Hepatocyte (in vitro differentiated cells): ENCODE measurements at places on chromosomes 1 and 21. TPM values are rescaled to one million over a fixed set of nuclear protein-coding genes. Genes with fewer than 3 reads are reported as not detected.

Gene KIF2C
- 6.7 and 8.8 TPM in 2 replicates for polyA plus RNA-seq

Gene DNM3
- polyA plus RNA-seq = 0.39 TPM in 1 of 2 replicates, not detected in the other

Gene CHRM3
- 2.5 and 5.7 TPM in 2 replicates for polyA plus RNA-seq

Gene CHODL
- polyA plus RNA-seq = 0.31 and 0.39 TPM in 2 replicates

Gene SLAMF7
- polyA plus RNA-seq = not detected in 2 replicates

GRCh38 chr21:21971384-21971783 is 973.2 kb downstream of the NCAM2 start:
- H3K36me3 ChIP-seq = no peaks in the 10 kb centered on the region
- DNase-seq = no peak
- no peak overlapping the region for H3K4me3 ChIP-seq

DNA sequence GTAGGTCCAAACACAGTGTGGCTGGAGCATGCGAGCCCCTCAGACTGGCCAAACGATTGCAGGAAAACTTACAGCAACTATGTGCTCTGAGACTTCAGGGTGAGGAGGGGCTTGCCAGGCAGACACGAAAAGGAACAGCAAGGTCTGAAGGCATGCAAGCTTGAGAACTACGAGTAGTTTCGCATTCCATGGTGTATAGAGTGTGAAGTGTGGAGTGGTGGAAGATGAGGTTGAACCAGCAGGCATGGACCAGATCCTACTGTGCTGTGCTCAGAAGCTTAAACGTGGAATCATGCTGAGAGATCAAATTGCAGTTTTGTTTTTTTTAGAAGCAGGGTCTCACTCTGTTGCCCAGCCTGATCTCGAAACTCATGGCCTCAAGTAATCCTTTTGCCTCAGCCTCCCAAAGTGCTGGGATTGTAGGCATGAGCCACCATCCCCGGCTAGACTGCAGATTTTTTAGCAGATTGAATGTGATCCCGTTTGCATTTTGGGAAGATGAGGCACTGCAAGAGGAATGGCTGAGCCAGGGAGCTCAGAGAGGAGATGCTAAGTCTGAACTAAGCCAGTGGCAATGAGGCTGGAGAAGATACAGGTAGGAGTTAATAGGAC is 5.1 kb upstream of the TFAP2E start:
- H3K36me3 ChIP-seq = no peaks in the 10 kb centered on the region
- peaks cover 27% of the 10 kb centered on the region for H3K27me3 ChIP-seq

- no peaks in the 10 kb centered on the region for H3K4me1 ChIP-seq
- H3K36me3 ChIP-seq = no peaks in the 10 kb centered on the region
- no peaks in the 10 kb centered on the region for H3K27me3 ChIP-seq
- no peak overlapping the region for H3K4me3 ChIP-seq
- no peak for DNase-seq
- no peak overlapping the region for H3K27ac ChIP-seq
Measured at GRCh38 chr1:160143695-160144094, 7.7 kb upstream of the ATP1A4 start.

GRCh38 chr1:148362216-148362611 is 120.9 kb downstream of the PPIAL4G start:
- no peaks in the 10 kb centered on the region for H3K36me3 ChIP-seq
- peaks cover 18% of the 10 kb centered on the region for H3K27me3 ChIP-seq
- no peaks in the 10 kb centered on the region for H3K4me1 ChIP-seq
- DNase-seq = peak; percentile 49
- peak overlapping the region; percentile 52 for H3K27ac ChIP-seq

- no peak for DNase-seq
- H3K27me3 ChIP-seq = no peaks in the 10 kb centered on the region
- H3K27ac ChIP-seq = no peak overlapping the region
- H3K4me1 ChIP-seq = no peaks in the 10 kb centered on the region
- H3K36me3 ChIP-seq = no peaks in the 10 kb centered on the region
Measured at GRCh38 chr1:218983433-218983832, 190.2 kb upstream of the LYPLAL1 start.

- no peaks in the 10 kb centered on the region for H3K36me3 ChIP-seq
- no peak overlapping the region for H3K4me3 ChIP-seq
- DNase-seq = no peak
- no peaks in the 10 kb centered on the region for H3K4me1 ChIP-seq
Measured at GRCh38 chr1:6140413-6140812, 39.7 kb downstream of the CHD5 start.

DNA sequence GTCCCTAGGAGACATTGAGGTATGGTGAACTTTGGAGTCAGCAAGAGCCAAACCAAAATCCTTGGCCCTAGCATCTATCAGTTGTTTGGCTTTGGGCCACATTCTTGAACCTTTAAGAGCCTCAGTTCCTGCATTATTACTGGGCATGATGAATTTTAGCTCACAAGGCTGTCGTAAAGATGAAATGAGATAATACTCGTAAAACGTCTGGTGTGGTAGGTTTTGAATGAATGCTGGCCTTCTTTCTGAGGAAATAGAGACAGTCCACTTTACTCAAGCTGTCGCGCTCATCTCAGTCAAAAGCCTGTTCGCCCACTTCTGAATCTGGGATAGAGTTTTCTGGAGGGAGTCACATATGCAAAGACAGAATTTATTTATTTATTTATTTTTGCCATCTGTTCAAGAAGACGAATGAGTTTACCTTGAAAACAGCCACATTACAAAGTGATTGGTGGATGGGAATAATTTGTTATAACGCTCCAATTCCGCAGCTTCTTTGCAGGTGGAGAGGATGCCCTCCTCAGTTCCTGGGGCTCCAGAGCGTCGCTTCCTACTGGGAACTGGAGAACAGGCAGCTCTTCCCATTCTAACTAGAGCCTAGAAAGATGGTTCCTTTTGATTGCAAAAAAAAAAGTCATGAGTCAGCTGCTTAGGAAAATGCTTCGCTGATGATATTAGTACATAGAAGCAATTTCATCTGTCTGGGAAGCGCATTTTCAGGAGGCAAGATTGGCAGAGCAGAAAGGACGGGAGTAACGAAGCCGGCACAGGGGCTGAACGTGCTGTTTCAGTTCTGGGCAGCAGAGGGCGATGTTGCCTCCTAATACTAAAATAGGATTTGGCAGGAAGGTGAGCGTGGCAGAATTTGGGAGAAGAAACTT is 49.9 kb upstream of the CYP2J2 start:
- H3K27me3 ChIP-seq = peaks cover 22% of the 10 kb centered on the region
- no peak overlapping the region for H3K27ac ChIP-seq
- DNase-seq = peak; percentile 78
- H3K36me3 ChIP-seq = no peaks in the 10 kb centered on the region
- no peak overlapping the region for H3K4me3 ChIP-seq
- no peaks in the 10 kb centered on the region for H3K4me1 ChIP-seq

- H3K36me3 ChIP-seq = no peaks in the 10 kb centered on the region
- DNase-seq = peak; percentile 91
- H3K27ac ChIP-seq = peak overlapping the region; percentile 94
Measured at GRCh38 chr1:203769505-203770343, 4.7 kb downstream of the LAX1 start.

DNA sequence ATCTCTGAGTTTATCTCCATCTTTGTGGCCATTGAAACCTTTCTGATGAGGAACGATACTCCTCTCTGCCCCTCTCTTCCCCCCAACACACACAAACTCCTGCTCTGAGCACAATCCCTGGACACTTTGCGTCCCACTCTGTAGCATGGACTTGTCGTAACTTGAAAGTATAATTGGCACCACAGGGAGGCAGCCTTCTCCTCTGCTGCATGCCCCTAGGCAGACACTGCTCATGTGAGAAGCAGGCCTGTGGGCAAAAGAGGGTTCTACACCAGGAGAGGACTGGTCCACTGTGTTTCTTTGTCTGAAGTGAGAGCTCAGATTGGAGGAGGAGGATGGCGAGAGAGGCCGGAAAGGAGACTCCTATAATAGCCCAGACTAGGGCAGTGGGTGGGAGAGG is 3.8 kb upstream of the PARS2 start:
- no peak for DNase-seq
- H3K27me3 ChIP-seq = no peaks in the 10 kb centered on the region
- no peak overlapping the region for H3K27ac ChIP-seq
- no peaks in the 10 kb centered on the region for H3K36me3 ChIP-seq

DNA sequence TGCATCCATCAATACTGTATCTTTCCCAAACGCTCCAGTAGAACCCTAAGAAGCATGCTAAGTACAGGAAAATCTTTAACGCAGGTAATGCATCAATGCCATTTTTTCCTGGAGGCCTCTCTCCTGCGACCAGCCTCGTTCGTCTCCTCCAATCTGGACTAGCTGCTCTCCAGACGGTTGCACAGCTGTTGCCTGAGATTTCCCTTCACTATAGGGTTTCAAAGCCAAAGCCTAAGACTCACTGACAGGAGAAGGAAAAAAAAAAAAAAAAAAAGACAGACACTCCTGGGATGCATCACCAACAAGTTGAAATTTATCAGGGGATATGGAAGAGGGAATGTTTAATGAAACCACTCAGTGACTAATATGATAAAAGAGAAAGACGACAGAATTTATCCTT is 93.0 kb downstream of the APP start:
- H3K27ac ChIP-seq = peak overlapping the region; percentile 28
- DNase-seq = peak; percentile 21
- H3K36me3 ChIP-seq = no peaks in the 10 kb centered on the region
- H3K4me3 ChIP-seq = no peak overlapping the region
- no peaks in the 10 kb centered on the region for H3K4me1 ChIP-seq

GRCh38 chr1:53530550-53530949 is 71.4 kb downstream of the DMRTB1 start:
- H3K4me1 ChIP-seq = peaks cover 18% of the 10 kb centered on the region
- DNase-seq = no peak
- H3K36me3 ChIP-seq = no peaks in the 10 kb centered on the region

- no peak for DNase-seq
- no peak overlapping the region for H3K4me3 ChIP-seq
- no peaks in the 10 kb centered on the region for H3K27me3 ChIP-seq
- H3K36me3 ChIP-seq = no peaks in the 10 kb centered on the region
- no peak overlapping the region for H3K27ac ChIP-seq
- H3K4me1 ChIP-seq = no peaks in the 10 kb centered on the region
Measured at GRCh38 chr1:193144361-193144938, 22.6 kb downstream of the CDC73 start.

DNA sequence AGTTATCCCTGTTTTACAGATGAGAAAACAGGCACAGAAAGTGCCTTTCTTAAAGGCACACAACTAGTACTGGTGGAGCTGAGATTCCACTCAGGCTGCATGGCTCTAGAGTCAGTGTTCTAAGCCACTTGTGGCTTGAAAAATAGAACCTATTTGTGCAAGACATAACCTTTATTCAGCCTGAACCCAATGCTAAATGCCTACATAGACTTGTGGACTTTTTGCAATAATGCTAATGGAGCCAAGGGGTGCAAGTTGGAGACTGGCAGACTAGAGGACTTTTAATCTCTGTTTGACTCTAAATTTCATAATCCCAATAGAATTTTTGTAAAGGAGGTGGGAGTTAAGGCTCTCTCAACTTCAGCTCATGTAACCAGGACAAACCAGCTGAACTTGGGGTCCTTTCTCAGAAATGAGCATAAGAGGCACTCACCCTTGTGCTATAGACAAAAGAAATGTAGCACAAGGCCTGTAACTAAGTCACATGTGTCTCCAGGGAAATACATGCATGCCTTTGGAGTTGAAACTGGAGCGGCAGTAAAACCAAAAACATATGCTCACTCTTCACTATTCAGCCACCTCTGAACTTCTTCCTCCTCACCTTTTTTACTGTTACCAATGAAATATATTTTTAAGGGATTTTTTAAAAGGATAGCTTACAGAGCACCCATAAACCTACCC is 43.0 kb upstream of the AK4 start:
- H3K4me3 ChIP-seq = no peak overlapping the region
- no peak overlapping the region for H3K27ac ChIP-seq
- H3K27me3 ChIP-seq = no peaks in the 10 kb centered on the region
- H3K4me1 ChIP-seq = no peaks in the 10 kb centered on the region
- no peak for DNase-seq
- no peaks in the 10 kb centered on the region for H3K36me3 ChIP-seq

DNA sequence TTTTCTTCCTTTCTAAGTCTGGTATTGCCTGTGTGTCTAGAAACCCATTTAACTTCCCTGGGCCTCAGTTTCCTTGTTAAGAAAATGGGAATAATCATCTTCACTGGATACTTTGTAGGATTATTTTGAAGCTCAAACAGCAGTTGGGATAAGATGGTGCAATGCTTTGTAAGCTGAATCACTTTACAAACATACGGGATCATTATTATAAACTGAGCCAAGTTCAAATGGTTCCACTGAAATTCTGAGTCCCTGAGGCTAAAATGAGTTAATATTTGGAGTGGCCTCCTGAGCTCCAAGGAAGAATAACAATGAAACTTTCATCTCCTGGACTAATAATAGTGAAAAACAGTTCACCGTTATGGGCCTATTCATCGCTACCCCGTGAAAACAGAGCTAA is 388.0 kb downstream of the PLPP3 start:
- DNase-seq = no peak
- peaks cover 3% of the 10 kb centered on the region for H3K4me1 ChIP-seq
- H3K36me3 ChIP-seq = no peaks in the 10 kb centered on the region
- H3K27ac ChIP-seq = no peak overlapping the region
- no peaks in the 10 kb centered on the region for H3K27me3 ChIP-seq

DNA sequence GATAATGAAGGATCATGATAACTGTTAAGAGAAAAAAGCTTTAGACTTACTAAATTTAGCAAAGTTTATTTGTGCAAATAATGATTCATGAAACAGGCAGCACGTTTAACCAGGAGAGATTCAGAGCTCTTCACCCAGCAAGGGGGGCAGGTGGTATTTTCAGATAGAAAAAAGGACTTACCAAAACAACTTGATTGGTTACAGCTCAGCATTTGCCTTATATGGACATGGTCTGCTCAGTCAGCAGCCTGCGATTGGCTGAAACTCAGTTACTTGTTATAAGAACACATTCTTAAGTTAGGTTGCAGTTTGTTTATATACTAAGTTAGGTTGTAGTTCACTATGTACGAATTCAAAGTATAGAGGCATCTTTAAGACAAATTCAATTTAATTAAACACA is 165.6 kb downstream of the DUSP10 start:
- H3K4me1 ChIP-seq = no peaks in the 10 kb centered on the region
- H3K4me3 ChIP-seq = no peak overlapping the region
- DNase-seq = no peak

DNA sequence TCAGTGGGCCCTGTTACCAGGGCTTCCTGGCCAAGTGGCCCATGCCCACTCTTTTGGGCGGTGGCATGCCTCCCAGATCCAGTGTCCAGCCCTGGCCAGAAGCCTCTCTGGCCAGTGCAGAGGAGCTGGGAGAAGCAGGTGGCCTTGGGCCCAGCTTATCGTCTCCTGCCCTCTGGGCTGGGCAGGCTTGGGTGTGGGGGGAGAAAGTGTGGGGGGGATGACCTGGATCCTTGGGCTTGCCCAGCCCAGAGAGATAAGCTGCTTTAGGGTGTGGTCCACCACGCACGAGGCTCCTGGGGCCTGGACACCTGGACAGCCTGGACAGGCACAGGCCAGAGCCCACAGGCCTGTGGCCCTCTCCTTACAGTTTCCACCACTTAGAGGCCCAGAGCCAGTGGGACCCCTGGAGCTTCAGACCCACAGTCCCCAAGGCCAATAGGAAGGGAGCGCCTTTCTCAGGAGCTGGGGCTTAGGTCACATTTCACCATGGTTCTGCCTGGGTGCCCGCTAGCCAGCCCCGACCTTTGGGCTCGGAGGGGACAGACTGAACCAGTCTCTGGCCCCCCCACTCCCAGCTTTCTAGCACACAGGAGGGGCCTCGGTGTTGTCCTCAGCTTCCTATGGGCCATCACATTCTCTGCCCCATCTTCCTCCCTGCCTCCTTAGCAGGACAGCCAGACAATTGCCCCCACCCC is 1.8 kb downstream of the ESPN start:
- H3K27ac ChIP-seq = no peak overlapping the region
- no peak for DNase-seq
- peaks cover 5% of the 10 kb centered on the region for H3K4me1 ChIP-seq
- peaks cover 59% of the 10 kb centered on the region for H3K27me3 ChIP-seq

GRCh38 chr1:119373465-119373864 is 4.9 kb downstream of the HAO2 start:
- H3K4me3 ChIP-seq = no peak overlapping the region
- H3K27me3 ChIP-seq = no peaks in the 10 kb centered on the region
- DNase-seq = peak; percentile 46
